Neural progenitor cell (in vitro differentiated cells): ENCODE measurements at places on chromosomes 7 and 10. TPM values are rescaled to one million over a fixed set of nuclear protein-coding genes. Genes with fewer than 3 reads are reported as not detected.

DNA sequence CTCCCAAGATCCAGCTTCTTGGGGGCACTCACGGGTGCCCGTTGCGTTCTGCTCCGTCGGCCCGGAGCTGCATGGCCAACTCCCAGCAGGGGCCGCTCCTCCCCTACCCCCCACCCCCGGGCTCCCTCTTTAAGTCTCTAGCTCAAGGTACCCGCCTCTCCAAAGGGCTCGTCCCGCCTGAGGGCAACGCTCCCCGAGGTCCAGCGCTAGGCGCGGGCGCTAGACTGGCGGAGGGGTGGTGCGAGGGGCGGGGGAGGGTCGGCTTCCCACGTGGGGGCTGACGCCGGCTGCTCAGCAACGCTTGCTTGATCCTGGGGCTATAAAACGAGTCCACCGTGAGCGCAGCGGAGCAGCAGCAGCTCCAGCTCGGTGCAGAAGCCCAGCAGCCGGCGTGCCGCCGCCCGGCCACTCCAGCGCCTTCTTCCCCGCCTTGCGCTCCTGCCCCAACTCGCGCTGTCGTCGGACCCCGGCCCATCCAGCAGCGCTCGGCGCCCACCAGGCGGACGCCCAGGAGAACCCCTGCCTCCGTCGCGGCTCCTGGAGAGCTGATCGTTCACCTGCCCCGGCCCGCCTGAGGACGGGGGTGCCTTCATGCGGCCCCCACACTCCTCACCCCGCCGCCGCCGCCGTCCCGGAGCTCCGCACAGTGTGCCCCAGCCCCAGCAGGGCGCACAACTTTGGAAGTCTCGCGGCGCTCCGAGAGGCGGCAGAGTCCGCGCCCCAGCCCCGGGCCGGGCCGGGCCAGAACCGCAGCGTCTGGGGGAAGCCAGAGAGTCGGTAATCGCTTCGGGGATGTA lies at the start of gene ADRA2A:
TSS of gene ADRA2A (plus strand) at position 348 of the 797 bp plus-strand sequence. CDS start 968 bp downstream, outside the sequence.
- DNase-seq = peak; percentile 88

- no peak for DNase-seq
These were observed 7.5 kb downstream of the ASB4 start for GRCh38 chr7:95493247-95493646.

The SLC13A1 gene
- not detected in 2 replicates for total RNA-seq

The DRGX gene
- total RNA-seq = not detected in 2 replicates

The SPDYE5 gene
- total RNA-seq = not detected in 2 replicates
